ENCODE measurements at places on chromosomes 6 and 20. TPM values are rescaled to one million over a fixed set of nuclear protein-coding genes. Genes with fewer than 3 reads are reported as not detected.
A peak's percentile ranks its signal among the peaks of the same experiment; 100 is the strongest.

- DNase-seq = no peak
Measured at GRCh38 chr6:84696166-84696565, 68.2 kb downstream of the TBX18 start.

DNA sequence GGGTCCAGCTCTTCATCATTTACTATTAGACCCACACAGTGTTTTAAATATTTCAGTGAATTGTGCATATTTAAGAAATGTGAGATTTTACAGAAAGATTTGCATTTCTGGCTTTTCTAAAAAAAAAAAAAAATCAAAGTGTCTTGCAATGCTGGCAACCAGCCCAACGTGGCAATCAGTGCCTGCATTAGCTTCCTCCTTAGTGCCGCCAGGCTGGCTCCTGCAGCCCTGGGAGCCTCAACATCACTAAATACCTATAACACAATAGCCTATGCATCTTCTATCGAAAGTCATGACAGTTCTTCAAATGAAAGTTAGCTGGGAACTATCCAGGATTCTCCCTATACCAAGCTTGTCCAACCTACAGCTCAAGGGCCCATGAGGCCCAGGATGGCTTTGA, 9.4 kb upstream of the CD93 start:
- no peak for DNase-seq

DNA sequence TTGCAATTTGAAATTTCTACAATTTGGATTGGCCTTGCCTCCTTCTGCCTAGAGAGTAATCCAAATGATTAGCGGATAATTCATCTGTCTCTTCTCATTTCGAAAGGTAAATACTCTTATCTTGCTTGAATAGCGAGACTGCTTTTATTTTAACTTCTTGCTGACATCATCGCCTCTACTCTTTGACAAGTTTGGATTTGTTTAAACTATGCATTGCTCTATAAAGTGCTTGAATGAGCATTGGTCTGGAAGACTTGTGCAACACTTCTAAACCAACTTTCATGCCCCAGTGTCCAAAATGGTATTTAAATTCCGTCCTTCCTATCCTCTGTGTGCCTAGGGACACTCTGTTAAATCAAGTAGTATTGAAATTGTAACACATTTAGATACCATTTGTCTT, 384.1 kb upstream of the SLC35B3 start:
- DNase-seq = no peak

DNA sequence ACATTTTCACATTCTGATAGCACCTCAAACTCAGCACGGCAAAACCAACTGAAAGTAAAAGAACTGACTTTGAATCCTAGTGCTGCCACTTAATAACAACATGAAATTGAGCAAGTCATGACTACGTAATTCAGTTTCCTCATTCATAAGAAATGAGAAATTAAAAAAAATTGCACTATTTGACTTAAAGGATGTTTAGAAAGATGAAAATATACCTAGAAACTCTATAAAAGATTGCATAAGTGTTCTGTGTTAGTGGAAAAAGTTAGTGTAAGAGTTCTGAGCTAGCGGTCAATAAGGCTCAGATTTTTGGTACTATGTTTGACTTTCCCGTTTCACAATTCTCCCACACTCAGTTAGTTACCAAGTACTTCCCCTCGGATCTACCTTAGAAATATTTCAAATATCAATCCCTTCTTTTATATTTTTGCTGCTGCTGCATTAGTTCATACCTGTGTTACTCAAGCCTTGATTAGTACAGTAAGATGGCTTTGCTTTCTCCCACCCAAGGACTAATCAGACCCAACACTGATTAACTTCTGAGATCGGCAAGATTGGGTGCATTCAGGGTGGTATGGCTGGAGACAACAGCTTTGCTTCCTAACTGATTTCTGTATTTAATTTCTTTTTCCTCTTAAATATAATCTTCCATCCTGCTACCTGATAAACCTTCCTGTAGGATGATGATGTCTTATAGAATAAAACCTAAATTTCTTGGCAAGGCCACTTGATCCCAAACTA, 25.9 kb downstream of the ECHDC1 start:
- no peak for DNase-seq

- DNase-seq = no peak
Measured at GRCh38 chr20:63822276-63822696, 8.8 kb downstream of the ZBTB46 start.

GRCh38 chr6:33781131-33781975, 7.6 kb downstream of the LEMD2 start:
- DNase-seq = no peak

GRCh38 chr6:17965397-17965796, 22.0 kb downstream of the KIF13A start:
- DNase-seq = no peak

DNA sequence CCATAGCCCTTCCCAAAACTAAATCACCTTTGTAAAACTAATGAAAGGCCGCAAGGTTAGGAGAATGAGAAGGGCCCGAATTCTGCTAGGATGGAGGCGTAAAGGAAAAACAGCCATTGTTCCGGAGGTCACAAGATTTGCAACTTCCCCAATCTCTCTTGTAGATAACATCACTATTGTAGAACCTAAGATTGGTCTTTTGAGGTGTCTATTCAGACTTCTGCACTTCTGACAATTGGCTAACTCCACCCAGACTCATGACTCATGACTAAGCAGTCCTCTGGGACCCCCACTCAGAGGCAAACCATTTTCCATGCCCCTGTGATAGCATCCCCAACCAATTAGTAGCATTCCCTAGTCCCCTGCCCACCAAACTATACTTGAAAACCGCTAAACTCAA, 210.5 kb upstream of the SHLD1 start:
- no peak for DNase-seq

DNA sequence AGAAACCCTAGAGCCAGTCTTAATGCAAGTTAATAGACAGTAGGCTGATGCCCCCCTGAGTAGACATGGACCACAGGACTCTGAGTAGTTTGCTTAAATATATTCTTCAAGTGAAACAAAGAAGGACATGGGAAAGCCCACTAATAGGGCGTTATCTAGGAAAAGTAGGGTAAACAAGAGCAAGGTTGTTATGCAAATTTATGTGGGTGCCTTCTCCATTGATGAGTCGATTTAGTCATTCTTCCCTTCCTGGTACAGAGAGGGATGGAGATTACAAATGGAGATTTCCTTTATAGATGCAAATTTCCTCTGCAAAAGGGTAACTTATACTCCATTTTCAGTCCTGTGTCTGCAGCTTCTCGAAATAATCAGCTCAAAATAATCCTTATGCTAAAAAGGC, 262.0 kb downstream of the CD83 start:
- DNase-seq = no peak

DNA sequence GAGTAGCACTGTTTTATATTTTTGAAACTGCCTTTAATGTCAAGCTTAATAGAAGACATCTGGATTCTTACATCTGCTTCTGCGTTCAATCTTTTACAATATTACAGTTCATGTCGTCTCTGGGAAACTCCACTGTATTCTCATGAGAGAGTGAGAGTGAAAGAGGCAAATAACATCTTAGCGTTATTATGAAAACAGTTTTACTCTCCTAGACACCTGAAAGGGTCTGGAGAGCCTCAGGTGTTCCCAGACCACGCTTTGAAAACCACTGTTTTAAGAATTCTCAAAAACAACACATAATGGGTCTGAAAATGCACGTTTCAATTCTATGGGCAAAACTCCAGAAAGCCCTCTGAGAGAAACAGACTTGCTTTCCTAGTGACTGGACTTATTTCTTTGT, 63.3 kb downstream of the ARHGAP18 start:
- no peak for DNase-seq

GRCh38 chr6:96150431-96150830, 134.7 kb downstream of the FUT9 start:
- DNase-seq = no peak

DNA sequence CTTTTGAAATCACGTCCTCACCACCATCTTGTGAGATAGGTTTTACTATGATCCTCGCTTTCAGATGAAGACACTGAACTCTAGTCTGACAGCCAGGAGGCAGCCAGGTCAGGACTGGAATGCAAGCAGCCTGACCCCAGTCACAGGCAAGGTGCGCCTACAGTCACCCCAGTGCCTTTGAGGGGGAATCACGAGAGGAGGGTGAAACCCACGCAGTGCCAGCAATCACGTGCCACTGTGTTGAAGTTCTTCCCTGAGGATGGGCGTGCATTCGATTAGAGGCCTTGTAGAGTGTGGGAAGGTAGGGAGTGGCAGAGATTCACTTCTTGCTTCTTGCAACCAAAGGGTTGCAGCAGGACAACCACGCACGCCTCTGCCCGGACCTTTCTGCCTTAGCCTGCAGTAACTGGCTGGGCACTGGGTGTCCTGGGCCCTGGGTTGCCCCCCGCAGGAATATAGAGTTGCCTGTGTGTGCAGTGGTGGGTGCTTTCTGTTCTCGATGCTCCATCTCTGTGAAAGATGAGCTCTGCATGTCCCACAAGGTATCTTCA, 33.7 kb upstream of the IRF4 start:
- DNase-seq = no peak

DNA sequence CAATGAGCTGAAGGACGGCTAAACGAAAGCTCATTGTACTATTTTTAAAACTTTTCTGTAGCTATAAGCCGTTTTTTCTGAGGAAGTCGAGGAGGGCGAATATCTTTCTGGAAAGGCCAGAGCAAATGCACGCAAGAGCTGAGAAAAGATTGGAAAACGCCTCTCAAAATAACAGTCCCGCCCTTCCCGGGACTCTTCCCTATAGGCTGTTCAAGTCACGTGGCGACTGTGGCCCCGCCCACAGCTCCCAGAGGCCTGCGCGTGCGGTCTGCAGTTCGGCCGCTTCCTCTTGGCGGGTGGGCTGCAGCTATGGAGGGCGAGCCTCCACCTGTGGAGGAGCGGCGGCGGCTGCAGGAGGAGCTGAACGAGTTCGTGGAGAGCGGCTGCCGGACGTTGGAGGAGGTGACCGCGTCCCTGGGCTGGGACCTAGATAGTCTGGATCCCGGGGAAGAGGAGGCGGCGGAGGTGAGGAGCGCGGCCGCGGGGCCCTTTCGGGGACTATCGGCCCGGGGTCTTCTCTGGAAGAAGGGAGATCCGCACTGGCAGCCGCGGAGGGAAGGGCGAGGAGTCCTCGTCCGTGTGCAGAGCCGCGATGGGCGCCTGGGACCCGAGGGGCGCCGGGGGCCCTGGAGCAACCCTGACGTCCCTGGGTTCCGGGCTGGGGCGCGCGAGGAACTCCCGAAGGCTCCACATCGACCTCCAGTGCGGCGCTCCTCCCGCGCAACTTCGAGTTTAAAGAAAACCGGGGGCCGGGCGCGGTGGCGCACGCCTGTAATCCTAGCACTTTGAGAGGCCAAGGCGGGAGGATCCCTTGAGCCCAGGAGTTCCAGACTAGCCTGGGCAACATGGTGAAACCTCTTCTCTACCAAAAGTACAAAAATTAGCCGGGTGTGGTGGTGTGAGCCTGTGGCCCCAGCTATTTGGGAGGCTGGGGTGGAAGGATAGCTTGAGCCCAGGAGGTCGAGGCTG, at the start of gene SNRNP48:
Gene SNRNP48, plus strand, starts transcription at position 250 of the 969 bp plus-strand sequence. Its CDS starts 60 bp downstream, at position 310.
- peak; percentile 91 for DNase-seq

GRCh38 chr6:25058441-25058840, 122.7 kb upstream of the RIPOR2 start:
- DNase-seq = no peak

DNA sequence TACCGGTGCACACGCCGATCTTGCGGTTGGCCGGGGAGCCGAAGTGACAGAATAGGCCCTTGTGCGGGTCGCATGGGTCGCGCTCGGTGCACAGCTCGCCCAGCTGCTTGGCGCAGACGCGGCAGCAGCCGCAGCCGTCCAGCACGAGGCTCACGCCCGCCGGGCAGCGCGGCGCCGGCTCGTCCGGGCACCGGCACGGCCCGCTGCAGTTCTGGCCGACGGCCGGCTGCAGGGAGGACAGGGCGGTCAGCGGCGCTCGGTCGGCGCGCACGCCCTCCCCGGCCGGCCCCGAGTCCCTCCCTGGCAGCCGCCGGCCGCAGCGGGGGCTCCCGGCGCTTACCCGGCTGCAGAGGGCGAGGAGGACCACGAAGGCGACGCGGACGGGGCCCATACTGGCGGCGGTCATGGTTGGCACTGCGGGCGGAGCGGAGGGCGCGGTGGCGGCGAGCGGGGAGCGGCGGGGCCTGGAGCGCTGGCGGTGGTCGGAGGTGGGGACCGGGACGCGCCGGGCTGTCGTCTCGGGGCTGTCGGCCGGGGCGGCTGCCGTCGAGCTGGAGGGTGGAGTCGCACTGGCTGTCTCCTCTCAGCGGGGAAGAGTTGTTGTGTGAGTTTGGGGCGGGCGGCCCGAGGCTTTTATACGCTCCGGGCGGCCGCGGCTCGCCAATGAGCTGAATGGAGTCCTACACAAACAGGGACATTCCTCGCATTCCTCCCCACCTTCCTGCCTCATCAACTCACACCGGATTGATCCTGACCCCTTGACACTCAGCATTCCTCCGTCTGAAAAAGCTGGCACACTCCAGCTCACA, at the start of gene CCN2:
Gene CCN2, minus strand, starts transcription at position 606 of the 809 bp plus-strand sequence. Its CDS starts 200 bp downstream, at position 406.
- DNase-seq = peak; percentile 68

DNA sequence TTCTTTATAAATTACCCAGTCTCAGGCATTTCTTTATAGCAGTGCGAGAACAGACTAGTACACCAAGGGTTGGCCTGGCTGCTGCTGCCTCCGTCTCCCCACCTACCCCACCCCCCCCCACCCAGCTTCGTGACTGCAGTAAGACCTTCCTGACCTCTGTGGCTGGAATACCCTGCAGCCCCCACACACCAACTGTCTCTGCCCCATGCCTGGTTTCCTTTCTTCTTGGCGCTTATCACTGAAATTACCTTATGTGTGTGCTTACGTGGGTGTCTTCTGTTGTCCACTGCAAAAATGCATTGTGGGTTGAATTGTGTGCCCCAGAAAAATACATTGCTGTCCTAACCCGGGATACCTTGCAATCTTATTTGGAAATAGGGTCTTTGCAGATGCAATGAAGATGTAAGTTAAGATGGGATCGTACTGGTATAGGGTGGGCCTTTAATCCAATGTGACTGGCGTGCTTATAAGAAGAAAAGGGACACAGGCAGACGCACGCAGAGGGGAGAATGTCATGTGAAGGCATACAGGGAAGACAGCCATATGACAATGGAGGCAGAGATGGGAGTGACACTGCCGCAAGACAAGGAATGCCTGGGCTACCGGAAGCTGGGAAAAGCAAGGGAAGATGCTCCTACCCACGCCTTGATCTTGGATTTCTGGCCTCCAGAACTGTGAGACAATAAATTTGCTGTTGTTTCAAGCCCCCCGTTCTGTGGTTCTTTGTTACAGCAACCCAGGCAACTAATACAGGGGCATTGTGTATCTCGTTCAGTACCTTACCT, 15.4 kb downstream of the SYNJ2 start:
- DNase-seq = no peak

Gene TBP
- polyA plus RNA-seq = 13.7 TPM

Gene PCK1
- polyA plus RNA-seq = 2.9 TPM

Gene SYCP2
- polyA plus RNA-seq = 1.2 TPM

Gene CRISP3
- polyA plus RNA-seq = 0.65 TPM

Gene MTFR2
- 0.43 TPM for polyA plus RNA-seq

Gene CCN5
- 20.8 TPM for polyA plus RNA-seq

Gene RIMS4
- polyA plus RNA-seq = 0.14 TPM

Gene RSPO4
- 0.08 TPM for polyA plus RNA-seq

Gene RNF182
- 0.19 TPM for polyA plus RNA-seq

Gene IL17A
- not detected for polyA plus RNA-seq
